ENCODE measurements at places on chromosomes 2 and 18.

GRCh38 chr18:73636355-73636754 lies 511.3 kb downstream of the FBXO15 start:
- no peak for DNase-seq

DNA sequence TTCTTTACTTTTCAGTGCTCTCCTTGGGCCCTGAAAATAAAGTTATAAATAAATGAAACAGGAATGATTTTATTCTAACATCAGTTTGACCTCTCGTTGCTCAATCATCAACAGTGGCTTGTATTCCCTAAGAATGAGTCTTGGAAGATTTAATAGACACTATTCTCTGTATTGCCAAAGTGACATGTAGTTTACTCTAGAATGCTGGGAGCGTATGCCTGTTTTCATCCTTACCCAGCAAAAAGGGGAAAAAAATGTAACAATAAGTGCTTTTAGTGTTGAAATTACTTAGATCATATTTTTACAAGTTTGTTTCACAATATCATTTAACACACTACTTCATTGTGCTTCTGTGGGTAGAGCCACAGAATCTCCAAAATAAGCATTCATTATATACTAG lies 240.6 kb upstream of the CWC22 start:
- no peak for DNase-seq

GRCh38 chr2:101781791-101782426 lies 84.4 kb downstream of the MAP4K4 start:
- DNase-seq: no peak

- no peak for DNase-seq
These were observed 36.2 kb upstream of the MAT2A start for GRCh38 chr2:85502720-85503119.

DNA sequence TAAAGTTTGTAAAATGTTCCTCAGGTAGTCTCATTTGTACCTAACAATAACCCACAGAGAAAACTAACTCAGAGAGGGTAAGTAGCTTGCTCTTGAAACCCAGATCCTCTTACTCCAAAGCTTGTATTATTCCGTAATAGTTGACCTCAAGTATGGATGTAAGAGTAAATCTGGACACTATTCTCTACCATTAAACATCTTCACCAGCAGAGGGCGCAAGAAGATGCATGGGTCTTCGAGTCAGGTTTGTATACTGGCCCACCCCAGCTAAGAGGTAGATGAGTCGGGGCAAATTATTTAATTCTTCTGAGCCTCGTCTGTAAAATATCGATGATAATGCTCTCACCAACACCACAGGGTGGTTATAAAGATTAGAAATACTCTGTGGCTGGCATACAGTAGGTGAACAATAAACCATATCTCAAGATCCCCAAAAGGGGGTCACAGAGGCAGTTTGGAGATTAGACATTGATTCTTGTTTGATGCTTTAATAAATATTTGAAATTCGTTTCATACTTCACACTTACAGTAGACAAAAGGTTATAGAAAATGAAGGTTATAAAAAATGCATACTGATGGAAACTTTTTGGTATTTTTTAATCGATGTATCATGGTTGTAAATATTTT lies 3.5 kb upstream of the CABLES1 start:
- peak; percentile 78 for DNase-seq

DNA sequence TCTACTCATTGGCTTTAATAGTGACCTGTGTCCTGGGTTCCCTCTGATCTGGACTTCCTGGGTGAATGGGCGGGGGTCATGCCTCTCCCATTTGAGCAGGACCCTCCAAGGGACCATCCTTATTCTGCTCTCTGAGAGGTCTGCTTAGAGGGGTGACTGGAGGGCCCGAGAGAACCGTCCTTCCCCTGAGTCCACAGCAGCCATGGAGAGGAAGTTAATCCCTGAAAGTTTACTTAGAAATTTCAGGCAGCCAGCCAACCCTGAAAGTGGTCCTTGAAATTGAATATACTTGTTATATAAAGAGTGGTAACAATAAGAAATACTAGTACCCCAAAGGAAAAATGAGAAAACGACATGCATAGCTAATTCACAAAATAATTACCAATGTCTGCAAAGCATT lies 226.1 kb downstream of the DYSF start:
- DNase-seq: no peak

GRCh38 chr2:5035057-5035488 lies 657.1 kb upstream of the SOX11 start:
- no peak for DNase-seq

DNA sequence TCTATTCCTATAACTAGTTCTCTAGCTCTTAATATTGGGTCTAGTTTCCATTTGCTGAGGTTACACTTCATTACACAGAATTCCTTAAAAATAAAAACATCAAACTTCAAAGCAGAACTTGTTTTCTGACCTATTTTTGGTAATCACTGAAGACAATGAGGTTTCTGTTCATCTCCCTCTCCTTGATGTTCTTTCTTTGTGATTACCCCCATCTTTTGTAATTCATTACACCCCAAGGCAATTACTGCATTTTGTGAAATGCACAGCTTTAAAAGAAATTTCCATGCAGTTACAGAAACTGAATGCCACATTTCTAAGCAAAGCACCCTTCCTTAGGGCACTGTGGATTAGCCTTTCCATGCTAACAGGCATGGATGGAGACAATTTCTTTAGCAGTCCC lies 363.2 kb upstream of the RND3 start:
- no peak for DNase-seq

- no peak for DNase-seq
These were observed 567.3 kb upstream of the DSEL start for GRCh38 chr18:68083776-68084175.

DNA sequence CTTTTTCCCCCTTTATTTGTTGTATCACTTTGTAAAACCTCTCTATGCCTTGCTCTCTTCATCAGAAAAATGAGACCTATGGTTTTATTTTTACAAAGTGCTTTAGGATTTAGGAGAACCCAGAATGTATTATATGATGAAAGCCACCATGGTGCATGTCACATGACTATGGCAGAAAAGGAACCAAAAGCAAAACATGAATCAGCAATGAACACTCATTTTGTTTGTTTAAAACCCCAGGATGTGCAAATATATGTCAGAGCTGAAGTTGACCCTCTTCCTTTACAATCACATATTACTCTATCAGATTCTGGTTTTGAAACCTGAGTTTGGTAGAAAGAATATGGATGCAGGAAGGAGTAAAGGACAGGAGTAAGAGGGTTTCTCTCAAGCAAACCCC lies 70.0 kb downstream of the FIGN start:
- DNase-seq: no peak

- DNase-seq: no peak
These were observed 75.0 kb downstream of the EMILIN2 start for GRCh38 chr18:2921778-2922177.

GRCh38 chr18:77346208-77346810 lies 96.7 kb downstream of the GALR1 start:
- DNase-seq: no peak

DNA sequence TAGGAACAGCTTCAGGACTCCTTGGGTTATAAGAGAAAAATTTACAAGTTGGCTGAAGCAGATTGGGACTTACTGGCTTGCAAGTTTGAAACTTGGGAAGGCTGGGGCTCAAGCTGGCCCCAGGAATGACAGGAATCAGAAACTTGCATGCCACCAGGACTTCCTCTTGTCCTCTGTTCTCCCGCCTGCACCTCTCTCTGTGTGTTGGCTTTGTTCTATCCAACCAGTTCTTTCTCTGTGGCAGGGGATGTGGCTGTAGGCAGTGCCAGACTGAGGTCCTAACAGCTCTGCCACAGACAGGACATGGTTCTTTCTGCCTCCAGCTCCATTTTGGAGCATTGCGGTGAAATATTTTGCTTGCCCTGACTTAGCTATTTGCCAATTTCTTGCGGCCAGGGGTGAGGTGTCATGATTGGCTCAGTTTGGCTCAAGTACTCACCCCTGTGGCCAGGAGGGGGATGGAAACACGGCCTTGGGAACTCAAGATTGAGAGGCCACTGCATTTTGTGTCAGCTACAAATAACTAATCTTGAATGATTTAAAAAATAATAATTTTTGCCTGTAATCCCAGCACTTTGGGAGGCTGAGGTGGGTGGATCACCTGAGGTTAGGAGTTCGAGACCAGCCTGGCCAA lies 48.9 kb downstream of the MEP1B start:
- no peak for DNase-seq

- DNase-seq: no peak
These were observed 298.1 kb upstream of the REV1 start for GRCh38 chr2:99787769-99788382.

- DNase-seq: no peak
These were observed 22.8 kb upstream of the ASB18 start for GRCh38 chr2:236286873-236287545.

- no peak for DNase-seq
These were observed 163.5 kb upstream of the NT5C1B start for GRCh38 chr2:18752667-18753422.

DNA sequence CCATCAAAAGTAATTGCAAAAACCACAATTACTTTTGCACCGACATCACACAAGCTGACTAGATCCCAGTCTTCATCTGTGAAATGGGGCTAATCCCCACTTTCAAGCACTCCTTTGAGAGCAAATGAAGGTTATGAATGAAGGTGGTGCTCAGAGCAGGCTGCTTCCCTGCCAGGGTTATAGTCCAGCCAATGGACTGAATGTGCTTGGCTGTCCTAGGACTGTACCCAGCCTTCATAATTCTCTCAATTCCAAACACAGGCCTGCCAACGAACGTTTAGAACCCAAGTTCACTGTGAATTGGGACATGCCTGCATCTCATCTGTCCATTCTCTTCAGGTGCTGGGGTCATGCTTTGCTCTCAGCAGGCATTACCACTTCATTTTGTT lies 27.8 kb upstream of the ICOS start:
- DNase-seq: no peak

DNA sequence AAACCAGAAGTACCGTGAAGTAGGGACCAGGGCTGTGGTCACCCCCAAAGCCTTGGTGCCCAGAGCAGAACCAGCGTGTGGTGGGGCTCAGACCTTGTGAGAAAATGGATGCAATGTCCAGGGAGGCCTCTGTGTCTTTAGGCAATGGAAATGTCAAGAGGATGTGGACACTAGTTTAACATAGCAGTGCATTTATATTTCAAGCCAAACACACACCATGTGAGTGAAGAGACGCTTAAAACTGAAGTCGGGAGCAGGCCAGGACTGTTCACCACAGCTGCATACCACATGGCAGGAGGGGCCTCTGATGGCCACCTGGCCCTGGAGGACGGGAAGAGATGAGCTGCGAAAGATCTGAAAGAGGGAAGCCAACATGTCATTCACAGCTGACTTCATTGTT lies 87.3 kb upstream of the LDLRAD4 start:
- no peak for DNase-seq

DNA sequence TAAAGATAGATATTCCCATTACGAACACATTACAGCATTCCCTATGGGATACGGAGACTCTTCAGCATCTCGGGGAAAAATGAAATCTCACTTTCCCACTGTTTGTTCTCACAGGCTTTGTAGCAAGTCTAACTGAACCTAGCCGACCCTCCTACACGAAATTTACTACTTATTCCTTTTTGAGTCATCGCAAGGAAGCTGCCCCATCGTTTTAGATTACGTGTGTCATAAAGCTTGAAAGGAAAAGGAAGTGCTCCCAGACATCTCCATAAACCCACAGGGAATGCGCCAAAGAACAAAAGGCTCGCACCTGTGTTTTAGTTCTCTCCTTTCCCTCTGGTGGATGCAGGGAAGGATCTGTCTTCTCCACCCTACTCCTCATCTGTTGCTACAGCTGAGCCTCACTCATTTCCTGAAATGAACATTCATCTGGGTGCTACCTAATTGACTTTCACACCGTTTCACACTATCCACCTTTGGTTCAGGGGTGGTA lies 76.2 kb upstream of the STK39 start:
- DNase-seq: peak; percentile 10

All from renal pelvis (tissue), 12 donors.